ENCODE measurements at places on chromosomes 3 and 15.

DNA sequence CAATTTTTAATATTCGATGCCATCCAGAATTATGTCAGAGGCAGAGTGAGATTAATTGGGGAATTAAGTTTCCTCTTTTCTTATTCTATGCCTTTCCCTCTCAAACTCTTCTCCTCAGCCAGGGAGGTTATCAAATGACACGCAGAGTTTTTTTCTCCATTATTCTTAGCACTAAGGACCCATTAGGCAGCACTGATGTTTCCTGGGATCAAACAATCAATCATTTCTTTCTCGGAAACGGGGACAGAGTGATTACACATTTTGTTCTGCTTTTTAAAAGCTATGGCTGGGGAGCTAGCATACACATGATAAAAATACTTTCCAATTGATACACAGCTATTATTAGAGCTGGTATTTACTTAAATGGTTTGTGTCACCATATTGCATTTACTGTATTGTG, 35.3 kb upstream of the PSMD6 start:
- no peak for DNase-seq

DNA sequence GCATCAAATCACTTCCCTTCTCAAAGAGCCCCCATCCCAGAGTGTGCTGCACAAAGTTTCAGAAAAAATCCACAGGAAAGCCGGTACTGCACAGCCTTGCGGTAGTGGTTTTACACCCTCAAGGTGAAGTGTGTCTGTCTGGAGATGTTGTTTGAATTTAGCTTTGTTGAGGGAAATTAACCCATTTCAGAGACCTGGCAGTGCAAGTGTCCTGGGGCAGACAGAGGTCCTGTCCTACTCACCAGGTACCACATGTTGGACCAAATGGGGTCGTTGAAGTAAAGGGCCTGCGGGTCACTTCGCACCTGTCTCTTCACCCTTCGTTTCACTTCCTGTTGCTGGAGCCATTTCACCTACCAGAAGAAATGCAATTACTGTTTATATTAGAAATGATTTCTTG, 57.8 kb downstream of the PCSK6 start:
- DNase-seq = no peak

DNA sequence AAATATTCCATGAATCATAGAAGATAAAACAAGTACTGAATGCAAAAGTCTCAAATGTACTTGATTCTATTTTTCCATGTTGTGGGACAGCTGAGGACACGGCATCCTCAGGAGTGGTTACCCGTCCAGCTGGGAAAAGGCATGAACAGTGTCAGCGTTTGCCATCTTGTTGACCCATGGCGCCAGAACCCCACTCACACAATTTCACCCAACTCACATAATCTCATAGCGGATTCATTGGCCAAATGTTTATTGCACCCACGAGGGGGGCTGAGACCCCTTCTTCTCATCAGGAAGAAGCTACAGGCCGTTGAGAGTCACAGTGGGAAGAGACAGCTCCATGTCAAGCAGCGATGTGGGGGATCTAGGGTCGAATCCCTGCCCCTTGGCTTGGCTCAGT, 72.9 kb downstream of the OCA2 start:
- DNase-seq = no peak

- DNase-seq = no peak
Measured at GRCh38 chr15:25450163-25450562, 11.3 kb upstream of the UBE3A start.

All from NCI-H226 (cell line).